Ecto neural progenitor cell (in vitro differentiated cells): ENCODE measurements at places on chromosomes 13 and 19.

DNA sequence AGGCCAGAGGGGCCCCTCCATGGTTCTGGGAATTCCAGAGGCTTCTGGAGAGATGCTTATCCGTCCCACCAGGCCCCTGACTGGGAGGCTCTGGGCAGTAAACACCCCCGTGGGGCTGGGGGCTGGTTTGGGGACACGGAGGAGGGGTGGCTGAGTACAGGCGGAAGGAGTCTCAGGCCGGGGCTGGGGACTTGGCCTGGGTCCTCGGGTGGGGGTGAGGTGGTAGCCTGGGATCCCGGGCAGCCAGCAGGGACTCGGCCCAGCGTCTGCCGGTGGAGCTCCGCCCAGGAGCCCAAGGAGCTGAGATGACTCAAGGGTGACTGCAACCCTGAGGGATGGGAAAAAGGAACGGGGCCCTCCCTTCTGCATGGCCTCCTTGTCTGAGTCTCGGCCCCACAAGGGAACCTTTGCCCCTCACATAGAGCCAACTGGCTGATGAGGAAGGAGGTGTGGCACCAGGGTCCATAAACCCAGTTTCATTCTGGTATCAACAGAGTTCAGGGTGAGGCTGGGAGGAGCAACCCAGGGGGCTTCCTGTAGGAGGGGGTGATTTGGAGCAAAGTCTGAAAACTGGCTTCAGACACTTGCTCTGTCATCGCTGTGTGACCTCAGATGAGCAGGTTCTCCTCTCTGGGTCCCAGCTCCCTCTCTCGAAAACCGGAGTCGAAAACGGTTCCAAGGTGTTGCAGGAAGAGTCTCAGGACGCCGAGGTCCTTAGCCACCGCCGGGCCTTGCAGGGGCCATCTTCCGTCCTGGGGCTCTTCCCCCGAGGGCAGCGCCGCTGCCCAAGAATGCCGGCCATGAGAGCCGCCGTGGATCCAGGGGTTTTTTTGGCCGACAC, 809 bp downstream of the MISP start:
- DNase-seq = no peak

DNA sequence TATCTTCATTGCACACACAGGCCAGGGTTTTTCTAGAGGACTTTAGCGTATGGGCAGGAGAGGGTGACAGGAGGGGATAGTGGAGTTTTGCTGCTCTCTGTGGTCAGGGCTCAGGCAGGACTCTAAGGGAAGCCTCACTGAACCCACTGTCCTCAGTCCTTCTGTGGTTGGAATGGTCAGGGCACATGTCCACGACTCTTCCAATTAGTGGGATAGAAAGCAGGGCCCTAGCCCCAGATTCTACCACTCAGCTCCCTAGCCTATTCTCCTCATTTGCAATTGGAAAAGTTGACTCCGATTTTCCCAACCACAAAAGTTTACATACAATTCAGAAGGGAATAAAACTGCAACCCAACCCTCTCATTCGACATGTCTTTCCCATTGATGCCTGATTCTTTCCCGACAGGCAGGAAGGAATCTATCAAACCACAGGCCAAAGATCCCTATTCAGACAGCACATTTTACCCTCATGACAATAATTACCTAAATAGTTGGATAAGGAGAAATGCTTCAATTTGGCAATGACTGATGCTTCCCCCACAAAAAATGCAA, 38.2 kb downstream of the TGDS start:
- no peak for DNase-seq

- no peak for DNase-seq
These were observed 96.6 kb upstream of the LSM14A start for GRCh38 chr19:34075661-34076091.

DNA sequence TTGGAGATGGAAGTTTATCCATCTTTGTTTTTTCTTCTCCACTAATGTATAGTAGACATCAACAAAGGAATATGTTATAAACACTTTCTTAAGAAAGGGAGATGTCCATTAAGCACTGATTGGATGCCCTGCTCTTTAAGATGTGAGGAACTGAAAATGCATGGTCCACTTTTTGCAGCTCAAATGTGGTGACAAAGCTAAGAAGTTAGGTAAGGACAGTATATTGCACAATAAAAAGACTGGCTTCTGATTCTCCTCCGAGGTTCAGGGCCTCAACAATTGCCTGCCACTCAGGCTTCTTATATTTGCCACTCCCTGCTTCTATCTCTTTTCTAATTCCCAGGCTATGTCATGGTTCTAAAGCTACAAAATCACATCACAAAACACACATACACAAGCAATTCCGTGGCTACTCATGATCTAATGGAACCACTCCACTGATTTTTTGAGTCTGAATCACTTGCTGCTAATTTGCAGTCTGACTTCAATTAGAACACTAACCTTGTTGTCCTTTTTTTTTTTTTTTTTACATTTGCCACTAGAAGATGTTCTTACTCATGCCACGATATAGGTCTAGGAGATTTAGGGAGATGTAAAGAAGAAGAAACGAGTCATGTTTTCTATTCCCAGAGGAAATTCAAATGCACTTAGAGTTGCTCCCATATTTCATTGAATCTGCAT, 29.6 kb upstream of the TNFSF11 start:
- DNase-seq = no peak

- DNase-seq = no peak
These were observed 10.6 kb downstream of the TRIP10 start for GRCh38 chr19:6750062-6750461.

- DNase-seq = no peak
These were observed 787.8 kb downstream of the LIG4 start for GRCh38 chr13:107427536-107427935.
